ENCODE measurements at places on chromosomes 4 and X.

DNA sequence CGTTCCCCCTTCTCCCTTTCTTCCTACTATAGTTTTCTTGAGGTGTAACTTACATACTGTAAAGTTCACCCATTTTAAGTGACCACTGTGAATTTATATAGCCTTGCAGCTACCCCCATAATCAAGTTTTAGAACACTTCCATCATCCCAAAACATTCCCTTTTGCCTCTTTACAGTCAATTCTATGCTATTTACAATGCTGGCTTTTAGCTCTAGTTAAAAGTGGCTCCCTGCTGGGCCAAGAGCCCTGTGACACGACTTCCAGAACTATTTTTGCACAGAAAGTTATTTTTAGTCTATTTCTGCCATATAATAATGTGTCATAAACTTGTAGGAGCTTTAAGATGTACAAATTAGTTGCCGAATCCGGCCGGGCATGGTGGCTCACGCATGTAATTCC lies 26.9 kb downstream of the MAP7D2 start:
- DNase-seq: no peak

DNA sequence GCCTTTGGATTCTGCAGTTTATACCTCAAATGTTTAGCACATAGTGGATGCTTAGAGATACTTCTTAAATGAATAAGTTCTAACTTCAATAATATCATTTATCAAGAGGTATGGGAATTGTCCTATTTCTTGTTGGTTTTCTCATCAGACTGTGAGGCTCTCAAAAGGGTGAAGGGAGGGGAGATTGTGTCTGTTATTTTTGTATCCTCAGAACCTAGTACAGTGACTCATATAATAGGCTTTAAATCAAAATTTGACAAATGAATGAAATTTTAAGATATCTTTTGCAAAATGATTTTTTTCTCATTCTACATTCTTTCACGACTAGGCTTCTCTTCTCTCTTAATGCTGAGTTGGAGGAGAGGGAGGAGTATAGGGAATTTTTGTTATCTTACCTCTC lies 89.5 kb downstream of the KDR start:
- DNase-seq: no peak

DNA sequence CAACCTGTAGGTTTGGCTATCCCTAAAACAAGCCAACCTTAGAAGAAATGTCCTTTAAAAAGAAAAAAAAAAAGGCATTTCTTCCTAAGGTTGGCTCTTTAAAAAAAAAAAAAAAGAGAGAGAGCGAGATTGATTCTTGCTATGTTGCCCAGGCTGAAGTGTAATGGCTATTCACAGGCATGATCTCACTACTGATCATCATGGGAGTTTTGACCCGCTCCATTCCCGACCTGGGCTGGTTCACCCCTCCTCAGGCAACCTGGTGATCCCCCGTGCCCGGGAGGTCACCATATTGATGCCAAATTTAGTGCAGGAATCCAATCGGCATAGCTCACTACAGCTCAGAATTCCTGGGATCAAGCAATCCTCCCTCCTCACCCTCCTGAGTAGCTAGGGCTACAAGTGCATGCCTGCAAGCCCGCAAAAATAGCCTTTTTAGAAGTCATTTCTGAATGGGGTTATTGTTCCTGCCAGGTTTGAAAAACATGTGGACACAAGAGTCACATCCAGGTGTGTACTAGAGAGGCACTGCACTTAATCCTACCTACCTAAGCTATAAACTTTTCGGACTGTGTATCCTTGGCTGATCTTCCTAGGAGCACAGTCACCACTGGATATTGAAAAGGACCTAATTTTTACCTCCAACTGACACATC lies 61.4 kb upstream of the ZCCHC13 start:
- DNase-seq: no peak

- DNase-seq: no peak
Observed at GRCh38 chr4:45183905-45184304, 457.5 kb upstream of the GNPDA2 start.

- no peak for DNase-seq
Observed at GRCh38 chr4:5942947-5943346, 50.1 kb upstream of the CRMP1 start.

GRCh38 chrX:115696039-115696438 lies 135.1 kb downstream of the PLS3 start:
- no peak for DNase-seq

DNA sequence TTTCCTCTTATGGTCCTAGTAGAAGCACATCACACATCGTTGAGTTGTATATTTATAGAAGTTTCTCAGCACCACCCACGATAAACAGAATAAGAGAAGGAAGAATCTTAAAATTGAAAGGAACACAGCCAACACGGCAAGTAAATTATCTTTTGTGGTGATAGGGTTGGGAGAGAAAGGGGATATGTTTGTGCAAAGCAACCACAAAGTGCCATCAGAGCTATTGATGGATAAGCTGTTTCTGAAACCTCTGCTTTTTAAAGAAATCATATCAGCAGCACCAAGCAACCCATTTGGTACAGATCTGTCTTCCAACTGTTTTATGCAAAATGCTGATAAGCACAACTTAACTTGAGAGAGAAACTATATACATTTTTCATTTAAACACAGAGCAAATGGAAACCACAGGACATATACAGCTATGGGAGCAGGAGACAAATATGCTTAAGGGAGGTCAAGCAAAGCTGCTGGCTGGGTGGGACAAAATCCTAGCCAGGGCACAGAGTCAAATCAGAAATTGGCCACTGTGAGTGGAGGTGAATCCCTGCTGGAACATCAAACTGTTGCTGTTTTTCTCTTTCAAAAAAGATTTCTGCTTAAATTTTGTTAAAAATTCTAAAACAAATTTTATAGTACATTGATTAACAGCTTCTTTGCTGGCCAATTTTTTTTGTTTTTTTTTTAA lies 194.0 kb upstream of the HHIP start:
- no peak for DNase-seq

GRCh38 chr4:78057600-78058550 lies 752 bp downstream of the FRAS1 start:
- no peak for DNase-seq

Measured in G401 (cell line).